ENCODE measurements at places on chromosomes 1 and 21.

DNA sequence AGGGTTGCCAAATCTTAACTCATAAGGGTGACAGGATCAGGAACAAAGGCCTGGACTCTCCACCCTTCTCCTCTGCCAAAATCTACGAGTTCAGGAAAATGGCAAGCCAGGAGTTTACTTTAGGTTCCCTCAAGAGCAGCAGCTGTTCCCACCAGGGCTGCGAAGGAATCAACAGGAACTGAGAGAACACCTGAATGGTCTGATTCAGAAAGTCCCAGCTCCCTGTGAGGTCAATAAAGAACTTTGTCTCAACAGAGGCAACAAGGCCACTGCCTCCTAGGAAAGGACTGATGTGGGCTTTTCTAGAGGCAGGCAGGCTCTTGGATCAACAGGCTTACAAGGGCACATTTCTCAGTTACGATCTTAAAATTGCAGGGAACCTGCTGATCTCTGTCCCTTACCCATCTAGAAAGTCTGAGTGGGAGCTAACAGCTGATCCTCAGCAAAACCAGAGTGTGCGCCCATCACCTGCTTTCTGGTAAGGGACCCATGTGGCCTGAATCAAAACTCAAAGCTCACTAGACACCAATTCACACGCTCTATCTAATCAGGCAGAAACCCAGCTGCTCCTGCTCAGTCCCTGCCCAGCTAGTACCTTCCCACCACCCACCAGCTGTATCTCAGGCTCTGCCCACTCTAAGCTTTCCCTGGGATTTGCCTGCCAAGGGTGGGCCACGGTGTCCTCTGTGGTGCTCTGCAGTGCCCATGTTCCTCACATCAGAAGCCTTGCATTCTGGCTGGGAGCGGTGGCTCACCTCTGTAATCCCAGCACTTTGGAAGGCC is 83.1 kb downstream of the CAPZB start:
- no peak for DNase-seq

DNA sequence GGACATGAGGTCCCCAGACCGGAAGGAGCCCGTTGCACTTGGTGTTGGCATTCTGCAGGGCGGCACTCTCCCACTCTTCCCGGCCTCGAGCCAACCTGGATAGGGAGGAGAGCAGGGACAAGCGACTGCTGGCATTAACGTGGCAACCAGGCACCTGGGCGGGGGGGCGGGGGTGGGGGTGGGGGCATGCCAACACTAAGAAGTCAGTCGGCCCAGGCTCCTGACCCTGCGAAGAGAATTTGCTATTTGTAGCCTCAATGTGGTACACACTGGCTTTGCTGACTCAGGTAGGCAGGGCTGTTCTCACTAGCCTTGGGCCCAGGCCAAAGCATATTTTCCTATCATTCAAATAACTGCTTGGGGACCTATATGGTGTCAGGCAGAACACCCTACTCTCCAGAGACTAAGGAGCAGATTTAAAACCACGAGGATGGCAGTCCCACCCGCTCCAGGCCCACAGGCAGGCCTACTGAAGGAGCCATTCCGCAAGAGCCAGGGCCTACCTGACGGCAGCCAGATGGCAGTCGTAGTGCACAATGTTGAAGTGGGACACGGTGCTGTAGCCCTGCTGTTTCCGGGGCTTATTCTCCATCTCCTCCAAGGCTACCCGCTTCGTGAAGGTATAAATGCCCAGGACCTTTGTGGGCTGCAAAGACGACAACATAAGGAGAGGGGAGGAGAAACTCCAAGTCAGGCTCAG is 123.7 kb downstream of the UBR4 start:
- DNase-seq: no peak

DNA sequence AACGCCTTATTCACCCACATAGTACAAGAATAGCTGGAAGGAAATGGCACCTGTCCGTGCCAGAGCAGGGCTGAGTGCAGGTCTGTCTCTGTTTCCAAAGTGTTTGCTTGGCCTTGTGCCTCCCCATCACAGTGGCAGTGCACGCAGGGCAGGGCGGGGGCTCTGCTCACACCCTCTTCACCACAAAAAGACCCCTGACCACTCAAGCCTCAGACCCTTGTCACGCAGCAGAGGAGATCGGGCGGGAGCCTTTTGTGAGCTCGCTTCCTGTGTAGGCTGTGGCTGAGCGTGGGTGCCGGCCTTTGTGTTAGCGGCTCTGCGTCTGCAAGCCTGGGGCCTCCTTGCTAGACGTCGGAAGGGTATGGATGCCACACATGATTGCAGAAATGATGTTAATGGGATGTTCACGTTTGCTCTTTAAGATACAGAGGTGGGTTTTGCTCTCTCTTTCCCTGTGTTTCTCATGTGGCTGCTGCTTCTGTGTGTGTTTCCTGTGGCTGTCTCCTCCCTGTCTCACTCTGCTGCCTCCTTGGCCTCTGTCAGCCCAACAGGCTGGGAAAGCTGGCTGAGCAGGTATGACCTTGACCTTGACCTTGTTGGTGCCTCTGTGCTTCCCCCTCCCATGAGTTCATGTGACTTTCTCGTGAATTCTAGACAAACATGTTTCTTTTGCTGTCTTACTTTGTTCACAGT is 45.4 kb downstream of the S100B start:
- peak; percentile 70 for DNase-seq

DNA sequence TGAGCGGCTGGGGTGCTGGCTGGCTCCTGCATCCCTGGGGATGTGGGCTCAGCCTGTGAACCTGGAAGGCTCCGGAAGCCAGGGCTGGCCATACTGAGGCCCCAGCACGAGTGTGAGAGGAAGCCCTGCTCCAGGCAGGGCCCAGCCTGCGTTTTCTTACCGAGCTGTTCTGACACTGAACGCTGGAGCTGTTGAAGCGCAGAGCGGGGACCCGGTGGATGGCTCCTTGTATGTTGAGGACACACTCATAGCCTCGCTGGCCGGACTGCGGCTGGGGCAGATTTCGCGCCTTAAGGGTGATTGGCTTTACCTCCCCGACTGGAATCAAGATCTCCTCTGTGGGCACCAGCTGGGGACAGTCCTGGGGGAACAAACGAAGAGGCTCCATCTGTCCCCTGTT is 160.0 kb downstream of the PLXNA2 start:
- no peak for DNase-seq

GRCh38 chr1:44678626-44679025 is 4.1 kb downstream of the ARMH1 start:
- DNase-seq: no peak

DNA sequence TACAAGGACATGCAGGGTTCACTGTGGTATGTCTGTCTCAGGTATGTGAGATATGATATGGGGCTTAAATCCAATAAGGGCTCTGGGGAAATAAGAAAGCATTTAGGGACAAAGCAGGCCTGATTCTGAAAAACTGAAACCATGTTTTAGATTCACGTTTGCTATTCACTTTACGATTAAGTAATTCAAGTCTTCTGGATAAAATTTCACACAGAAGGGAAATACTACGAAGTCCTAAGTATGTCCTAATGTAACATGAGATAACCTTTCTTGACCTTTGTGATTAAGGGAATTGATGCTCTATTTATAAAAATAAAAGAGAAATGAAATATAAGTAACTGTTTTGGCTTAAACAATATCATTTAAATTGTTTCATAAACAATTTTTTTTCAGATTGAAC is 55.4 kb downstream of the HNRNPR start:
- no peak for DNase-seq

DNA sequence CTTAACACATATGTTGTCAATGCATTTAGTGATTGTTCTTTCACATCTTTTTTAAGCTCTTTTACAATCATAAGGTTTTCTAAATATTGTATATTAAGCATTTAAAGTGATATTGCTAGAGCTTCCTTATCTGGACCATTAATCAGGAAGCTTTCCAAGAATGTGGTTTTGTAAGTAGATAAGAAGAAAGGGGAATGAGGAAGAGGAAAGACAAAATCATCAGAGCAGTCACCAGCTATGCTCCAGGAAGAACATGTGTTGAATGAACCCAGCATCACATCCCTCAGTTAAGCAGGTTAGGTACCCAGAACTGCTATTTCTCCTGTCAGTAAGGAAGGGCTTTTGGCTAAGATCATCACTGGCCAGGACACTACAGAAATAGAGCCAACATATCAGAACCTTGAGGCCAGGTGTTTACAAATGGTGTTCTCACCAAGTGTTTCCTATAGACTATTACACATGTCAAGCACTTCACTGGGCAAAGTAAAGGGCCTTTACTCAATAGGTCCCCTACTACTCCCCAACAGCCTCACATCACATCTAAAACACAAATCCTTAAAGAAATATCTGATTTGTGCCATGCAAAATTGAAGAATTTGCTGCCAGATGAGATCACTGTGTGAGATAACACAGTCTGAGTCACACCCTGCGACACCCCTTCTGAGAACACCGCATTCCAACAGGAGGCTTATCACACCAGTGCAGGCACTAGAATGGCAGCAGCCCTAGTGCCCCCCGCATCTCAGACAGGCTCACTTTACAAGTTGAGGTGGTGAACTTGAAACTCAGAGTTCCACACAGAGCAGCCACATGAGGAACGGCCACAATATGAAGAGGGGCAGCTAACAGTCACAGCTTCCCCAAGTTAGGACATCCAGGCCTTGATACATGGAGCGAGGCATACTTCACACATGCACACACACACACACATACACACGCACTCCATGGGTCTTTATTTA is 1.8 kb upstream of the SPRR2A start:
- DNase-seq: no peak

DNA sequence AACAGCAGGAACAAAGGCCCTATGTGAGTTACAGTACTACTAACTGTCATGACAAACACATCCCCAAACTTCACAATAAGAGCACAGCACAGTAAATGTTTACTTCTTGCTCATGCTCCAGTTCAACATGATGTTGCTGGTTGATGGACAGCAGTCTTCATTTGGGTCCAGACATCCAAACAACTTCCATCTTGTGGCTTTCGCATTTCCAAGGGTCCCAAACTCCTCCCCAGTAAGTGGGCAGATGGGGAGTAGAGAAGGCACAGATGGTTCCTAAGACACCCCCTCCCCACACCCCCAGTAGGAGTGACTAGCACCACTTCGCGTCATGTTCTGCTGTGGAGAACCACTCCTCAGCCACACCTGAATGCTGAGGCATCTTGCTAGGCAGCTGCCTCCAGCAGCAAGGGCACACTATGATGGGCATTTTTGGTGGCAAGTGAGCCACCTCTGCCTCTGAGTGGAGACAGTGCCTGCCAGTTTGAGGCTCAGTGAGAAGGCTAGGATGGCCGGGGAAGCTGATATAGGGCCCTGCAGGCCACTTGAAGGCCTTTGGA is 32.7 kb upstream of the CD2 start:
- no peak for DNase-seq

DNA sequence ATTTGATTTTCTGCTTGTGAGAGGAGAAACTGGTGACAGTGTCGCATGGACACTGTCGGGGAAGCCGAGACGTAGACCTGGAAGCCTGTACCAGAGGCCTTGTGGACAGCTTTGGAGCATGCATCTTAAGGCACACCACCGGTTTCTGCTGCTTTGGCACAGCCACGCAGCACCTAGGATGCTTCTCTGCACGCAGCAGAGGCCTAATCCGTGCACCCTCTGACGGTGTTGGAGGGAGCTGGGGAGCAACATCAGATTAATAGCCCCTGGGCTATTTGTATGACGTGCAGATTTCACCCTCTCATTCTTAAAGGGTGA is 30.3 kb downstream of the TEX35 start:
- no peak for DNase-seq

DNA sequence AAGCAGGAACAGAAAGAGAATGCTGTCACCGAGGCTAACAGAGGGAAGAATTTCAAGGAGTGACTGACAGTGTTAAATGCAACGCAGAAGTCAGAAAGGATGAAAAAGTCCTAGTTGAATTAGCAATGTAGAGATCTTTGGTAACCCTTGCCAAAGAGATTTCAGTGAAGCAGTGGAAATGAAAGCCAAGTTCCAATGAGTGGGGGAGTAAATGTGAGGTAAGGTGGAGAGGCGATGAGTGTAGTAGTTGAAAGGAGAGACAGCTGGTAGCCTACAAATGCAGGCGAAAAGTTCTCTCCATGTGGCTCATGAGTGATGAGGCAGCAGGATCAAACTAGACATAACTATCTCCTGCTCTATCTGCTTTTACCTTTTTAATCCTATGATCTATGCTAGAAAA is 74.6 kb upstream of the IPO9 start:
- no peak for DNase-seq

GRCh38 chr1:206960676-206961386 is 9.4 kb downstream of the FCAMR start:
- no peak for DNase-seq

GRCh38 chr1:212315184-212315583 is 30.0 kb downstream of the PPP2R5A start:
- no peak for DNase-seq

DNA sequence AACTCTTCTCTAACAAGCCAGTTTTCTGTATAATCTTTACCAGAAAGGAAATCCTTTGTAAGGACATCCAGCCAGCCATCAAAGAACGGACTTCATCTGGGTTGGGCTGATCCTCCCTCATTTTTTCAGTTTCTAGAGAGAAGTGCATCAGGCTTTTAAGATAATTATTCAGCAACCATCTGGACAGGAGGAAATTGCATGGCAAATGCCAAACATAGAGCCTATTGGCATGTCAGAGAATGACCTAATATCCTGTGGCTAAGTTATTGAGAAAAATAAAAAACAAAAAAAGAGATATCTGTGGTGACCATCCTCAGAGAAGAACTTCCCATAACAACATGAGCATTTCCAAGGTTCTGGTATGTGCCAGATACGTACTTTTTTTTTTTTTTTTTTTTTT is 74.9 kb upstream of the BEND5 start:
- DNase-seq: no peak

GRCh38 chr1:19717467-19717866 is 52.8 kb downstream of the HTR6 start:
- DNase-seq: no peak

DNA sequence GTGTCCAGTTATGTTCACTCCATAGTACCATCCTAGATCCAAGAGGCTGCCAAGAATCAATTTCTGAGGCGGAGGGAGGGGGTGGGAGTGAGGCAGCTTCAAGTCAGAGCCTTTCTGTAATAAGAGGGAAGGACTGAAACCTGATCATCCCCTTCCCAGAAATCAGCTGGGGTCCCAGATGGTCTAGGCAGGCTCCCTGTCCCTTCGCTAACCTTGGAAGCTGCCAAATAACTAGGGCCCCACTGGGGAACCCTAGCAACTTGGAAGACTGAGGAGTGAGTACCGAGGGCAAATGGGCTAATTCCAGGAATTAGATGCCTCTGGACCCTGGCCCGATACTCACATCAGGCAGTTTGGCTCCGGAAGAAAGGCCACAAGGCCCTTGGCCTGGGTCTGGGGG is 113.3 kb downstream of the NAV1 start:
- no peak for DNase-seq
